Activated CD4-positive, alpha-beta memory T cell treated with anti-CD3 and anti-CD28 coated beads for 36 hours (primary cell): ENCODE measurements at places on chromosomes 16 and 17.

GRCh38 chr16:17564856-17565255 is 94.1 kb upstream of the XYLT1 start:
- no peak for DNase-seq

- DNase-seq: no peak
Measured at GRCh38 chr17:77510133-77510796, 369.5 kb downstream of the SEC14L1 start.

- DNase-seq: peak; percentile 33
Measured at GRCh38 chr16:89658221-89658879, 714 bp downstream of the SPATA33 start.

DNA sequence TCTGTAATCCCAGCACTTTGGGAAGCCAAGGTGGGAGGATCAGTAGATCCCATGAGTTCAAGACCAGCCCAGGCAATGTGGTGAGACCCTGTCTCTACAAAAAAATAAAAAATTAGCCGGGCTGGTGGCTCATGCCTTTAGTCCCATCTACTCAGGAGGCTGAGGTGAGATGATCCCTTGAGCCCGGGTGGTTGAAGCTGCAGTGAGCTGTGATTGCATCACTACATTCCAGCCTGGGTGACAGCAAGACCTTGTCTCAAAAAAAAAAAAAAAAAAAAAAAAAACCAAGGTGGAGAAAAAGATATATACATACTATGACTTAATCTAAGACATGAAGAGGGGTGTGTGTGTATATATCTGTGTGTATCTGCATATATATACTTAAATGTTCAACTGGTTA is 26.7 kb downstream of the BBS2 start:
- DNase-seq: no peak

GRCh38 chr17:16516594-16517051 is 24.6 kb upstream of the LRRC75A start:
- DNase-seq: no peak

DNA sequence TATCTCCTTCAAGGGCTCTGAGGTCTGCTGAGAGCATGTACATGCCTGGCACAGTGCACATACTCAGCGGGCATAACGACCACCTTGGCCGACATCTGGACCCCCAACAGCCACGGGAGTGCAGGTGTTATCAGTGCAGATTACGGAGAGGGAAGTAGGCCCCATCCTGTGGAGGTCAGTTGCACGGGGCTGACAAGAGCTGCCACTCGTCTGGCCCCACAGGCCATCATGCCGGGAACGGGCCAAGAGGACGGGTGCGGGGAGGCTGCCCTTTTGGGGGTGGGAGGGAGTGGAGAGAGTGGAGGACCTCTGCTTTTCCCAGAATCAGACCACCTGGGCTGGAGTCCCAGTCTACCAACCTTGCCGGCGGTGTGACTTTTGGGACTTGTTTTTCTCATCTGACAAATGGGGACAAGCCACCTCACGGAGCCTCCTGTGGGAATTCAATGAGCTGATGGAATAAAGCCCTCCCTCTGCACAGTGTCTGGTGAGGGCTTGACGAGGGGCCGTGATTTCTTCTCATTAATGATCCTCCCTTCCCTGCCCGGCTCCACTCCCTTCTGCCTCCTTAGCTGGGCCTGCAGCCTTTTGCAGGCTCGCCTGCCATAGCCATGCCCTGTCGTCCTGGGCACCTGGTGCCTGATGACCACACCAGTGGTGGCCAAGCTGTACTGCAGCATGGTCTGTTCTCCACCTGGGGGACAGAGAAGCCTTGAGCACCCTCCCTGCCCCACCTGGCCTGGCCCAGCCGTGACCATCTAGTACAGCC is 4.6 kb downstream of the PRSS33 start:
- no peak for DNase-seq

DNA sequence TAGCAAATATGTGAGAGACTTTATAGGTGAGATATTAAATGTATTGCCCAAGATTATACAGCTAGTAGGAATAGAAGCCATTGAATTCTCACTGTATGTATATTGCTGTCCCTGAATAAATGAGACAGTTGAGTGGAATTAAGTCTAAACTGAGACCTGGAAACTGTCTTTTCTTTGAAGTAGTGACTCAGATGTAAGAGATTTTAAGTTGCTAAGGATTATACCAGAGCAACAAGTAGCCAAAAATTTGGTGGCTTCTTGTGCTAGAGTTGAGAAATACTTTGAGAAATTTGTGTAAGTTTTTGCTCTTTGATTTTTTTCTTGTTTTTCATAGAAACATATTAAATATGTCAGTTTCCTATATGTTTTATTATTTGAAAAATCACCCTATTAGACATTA is 58.7 kb downstream of the TANC2 start:
- no peak for DNase-seq

DNA sequence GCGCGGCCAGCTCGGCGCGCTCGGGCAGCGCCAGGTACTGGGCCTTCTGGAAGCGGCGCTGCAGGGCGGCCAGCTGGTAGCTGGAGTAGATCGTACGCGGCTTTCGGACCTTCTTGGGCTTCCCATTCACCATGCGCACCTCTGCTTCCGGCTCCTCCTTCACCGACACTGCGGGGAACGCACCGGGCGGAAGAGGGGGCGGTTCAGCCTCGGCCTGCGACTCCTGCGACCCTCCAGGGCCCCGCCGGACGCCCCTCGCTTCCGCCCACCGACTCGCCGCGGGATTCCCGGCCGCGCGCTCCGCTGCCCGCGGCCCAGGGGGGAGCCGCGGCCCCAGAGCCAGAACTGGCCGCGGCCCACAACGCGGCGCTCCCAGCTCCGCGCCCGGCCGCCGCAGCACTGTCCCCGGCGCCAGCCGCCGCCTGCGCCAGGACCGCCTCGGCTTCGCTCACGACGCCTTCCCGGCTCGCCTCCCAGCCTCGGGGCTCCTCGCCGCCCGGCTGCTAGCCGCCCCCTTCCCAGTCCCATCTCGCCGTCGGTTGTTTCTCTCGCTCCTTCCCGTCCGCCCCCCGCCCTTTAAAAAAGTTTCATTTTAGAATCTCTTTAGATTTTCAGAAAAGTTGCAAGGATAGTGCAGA is 1.5 kb downstream of the DLX3 start:
- peak; percentile 56 for DNase-seq

- no peak for DNase-seq
Measured at GRCh38 chr16:47712276-47713224, 251.4 kb downstream of the PHKB start.

GRCh38 chr17:34437188-34437587 is 74.2 kb upstream of the CCL1 start:
- DNase-seq: no peak

GRCh38 chr17:57459286-57459915 is 203.1 kb downstream of the MSI2 start:
- peak; percentile 76 for DNase-seq

GRCh38 chr16:75099075-75099667 is 17.4 kb downstream of the LDHD start:
- no peak for DNase-seq

GRCh38 chr17:1606352-1606985 is 22.2 kb downstream of the SLC43A2 start:
- peak; percentile 60 for DNase-seq

DNA sequence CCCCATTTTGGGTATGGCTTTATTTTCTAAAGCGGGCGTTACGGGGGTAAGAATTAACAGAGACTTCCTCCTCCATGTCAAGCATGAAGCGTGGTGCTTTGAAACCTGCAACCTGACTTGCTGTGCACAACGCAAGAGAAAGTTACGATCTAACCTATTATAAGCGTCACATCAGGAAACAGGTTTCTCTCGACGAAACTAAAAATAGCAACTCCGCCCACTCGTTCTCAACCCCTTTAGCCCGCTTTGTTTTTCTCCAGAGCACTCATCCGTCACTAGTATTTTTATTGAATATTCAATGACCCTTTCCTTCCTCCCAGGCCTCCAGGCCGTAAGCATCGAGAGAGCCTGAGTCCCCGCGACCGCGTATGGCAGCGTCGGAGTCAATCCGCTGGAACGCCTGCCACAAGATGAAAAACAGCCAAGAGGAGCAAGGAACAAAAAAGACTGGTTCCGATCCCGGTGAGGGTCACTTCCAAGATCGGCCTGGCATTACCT is 555 bp downstream of the NUP88 start:
- DNase-seq: peak; percentile 80

GRCh38 chr16:12304861-12305596 is 328.5 kb downstream of the SNX29 start:
- no peak for DNase-seq

DNA sequence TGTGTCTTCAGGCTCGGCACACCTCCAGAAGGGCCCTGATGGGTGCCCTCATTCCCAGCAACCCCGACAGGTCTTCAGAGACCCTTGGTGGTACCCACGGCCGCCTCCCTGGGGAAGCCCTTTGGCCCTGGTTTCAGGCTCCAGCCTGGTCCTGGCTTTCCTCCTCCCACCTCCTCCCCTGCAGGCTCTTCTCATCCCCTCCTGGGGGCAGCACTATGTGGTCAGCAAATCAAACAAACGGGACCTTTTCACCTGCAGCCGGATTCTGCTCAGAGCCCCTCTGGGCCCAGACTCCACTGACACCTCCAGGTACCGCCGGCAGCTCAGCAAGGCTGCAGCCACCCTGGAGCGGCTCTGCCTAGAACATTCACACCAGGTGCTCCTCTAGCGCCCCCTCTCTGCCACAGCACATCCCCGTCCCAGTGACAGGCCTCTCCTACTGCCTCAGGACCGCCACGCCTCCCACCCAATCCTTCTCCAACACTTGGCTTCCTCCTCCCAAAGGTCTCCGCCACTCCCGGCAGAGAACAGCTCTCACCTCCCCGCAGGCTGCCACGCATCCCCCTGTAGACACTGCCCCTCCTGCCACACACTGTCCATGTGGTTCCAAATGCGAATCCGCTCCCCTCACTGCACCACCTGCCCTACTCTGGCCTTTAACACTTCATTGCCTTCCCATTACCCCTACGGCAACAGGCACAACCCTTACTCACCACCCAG is 12.0 kb downstream of the CORO7 start:
- DNase-seq: peak; percentile 52

- DNase-seq: peak; percentile 48
Measured at GRCh38 chr16:52912565-52913173, 140.0 kb downstream of the CHD9NB start.

- no peak for DNase-seq
Measured at GRCh38 chr16:12767897-12768296, 35.8 kb downstream of the CPPED1 start.

DNA sequence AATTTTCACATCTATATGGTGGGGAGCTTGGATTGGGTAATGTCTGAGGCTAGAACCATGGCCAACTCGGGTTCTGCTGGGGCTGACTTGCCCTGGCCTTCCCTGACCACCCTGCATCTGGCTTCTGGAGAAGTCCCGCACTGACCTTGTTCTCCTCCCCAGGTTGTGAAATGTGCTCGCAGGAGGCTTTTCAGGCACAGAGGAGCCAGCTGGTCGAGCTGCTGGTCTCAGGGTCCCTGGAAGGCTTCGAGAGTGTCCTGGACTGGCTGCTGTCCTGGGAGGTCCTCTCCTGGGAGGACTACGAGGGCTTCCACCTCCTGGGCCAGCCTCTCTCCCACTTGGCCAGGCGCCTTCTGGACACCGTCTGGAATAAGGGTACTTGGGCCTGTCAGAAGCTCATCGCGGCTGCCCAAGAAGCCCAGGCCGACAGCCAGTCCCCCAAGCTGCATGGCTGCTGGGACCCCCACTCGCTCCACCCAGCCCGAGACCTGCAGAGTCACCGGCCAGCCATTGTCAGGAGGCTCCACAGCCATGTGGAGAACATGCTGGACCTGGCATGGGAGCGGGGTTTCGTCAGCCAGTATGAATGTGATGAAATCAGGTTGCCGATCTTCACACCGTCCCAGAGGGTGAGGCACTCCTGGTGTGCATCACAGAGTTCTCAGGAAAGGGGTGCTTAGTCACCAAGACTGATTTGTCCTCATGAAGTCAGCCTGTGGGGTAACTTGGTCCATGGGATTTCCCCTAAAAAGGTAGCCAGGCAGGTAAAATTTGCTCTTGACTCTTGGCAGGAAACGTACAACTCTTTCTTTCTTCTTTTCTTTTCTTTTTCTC is 6.1 kb downstream of the NOD2 start:
- peak; percentile 88 for DNase-seq

DNA sequence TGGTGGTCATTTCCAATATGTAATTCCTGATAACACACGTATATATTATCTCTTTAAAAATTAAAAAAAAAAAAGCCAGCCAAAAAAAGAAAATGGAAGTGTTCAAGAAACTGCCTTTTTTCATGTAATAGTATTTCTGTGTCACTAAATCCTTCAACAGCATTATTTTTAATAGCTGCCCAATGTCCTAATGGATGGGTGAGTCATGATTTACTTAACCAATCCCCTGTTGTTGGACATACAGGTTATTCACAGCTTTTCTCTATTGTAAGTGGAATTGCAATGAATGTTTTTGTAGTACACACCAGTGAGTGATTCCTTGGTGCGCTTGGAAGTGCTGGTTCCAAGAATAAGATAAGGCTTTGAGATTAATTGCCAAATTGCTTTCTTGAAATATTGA is 124.9 kb downstream of the WWOX start:
- no peak for DNase-seq

GRCh38 chr17:49403514-49404289 is 11.0 kb downstream of the PHB1 start:
- no peak for DNase-seq

DNA sequence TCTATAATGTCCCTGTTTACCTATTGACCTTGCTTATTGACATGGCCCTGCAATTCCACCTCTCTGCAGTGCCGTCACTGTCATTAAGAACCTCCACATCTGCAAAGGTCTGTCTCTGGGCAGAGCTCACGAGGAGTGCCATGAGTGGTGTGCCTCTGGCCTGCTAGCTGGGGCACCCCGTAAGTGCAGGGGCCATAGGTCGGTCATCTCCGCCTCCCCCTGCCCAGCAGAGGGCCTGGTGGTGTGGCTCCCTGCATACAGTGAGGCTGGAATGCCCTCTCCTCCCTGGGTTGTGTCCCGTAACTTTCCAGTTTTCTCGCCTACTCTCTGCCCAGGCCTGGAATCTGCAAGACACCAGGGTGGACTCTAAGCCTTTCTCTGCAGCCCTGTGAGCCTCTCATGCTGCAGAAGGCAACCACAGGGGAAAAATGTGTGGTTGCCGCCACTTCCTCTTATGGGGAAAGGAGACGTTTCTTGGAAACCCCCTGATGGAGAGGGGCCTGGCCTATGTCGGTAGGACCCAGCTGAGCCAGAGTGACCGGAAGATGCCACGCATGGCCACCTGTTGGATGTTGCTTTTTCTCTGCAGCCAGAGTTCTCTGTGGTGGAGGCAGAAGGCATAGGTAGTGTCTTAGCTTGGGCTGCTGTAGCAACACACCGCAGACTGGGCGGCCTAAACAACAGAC is 2.7 kb upstream of the SNX20 start:
- peak; percentile 82 for DNase-seq

DNA sequence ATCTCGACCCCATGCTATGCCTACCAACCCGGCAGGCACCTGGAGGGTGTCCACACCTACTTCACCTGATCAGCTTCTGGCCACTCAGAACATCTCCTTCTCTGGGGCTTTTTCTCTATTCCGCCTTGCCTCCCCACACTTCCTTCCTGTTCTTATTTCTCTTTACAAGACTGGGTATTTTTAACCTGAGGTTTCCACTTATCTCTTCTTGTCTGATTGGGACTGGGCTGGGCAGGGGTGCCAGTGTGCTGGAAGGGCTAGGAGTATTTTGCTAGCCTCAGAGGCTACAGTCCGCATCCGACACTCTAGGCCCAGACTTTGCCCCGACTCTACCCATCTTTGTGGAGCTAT is 26.2 kb upstream of the ZNF652 start:
- peak; percentile 36 for DNase-seq
